H1 (cell line): ENCODE measurements at places on chromosomes 16 and 17. TPM values are rescaled to one million over a fixed set of nuclear protein-coding genes. Genes with fewer than 3 reads are reported as not detected.

ACBD4 gene
- polyA plus RNA-seq, result 7.3 and 14.2 TPM in 2 replicates

KRT39 gene
- polyA plus RNA-seq, result not detected in 2 replicates

KRTAP4-6 gene
- not detected in 2 replicates for polyA plus RNA-seq

SYNGR3 gene
- polyA plus RNA-seq, result 49.9 and 72.3 TPM in 2 replicates

GAS7 gene
- 5.0 and 6.3 TPM in 2 replicates for polyA plus RNA-seq

TM4SF5 gene
- not detected in 2 replicates for polyA plus RNA-seq

TBX6 gene
- 2.2 and 3.6 TPM in 2 replicates for polyA plus RNA-seq

JUP gene
- polyA plus RNA-seq, result 62.8 and 125 TPM in 2 replicates

WNK4 gene
- 0.21 and 0.86 TPM in 2 replicates for polyA plus RNA-seq

PYY gene
- 2.7 and 3.4 TPM in 2 replicates for polyA plus RNA-seq

CNGB1 gene
- not detected in 2 replicates for polyA plus RNA-seq

KRT12 gene
- 0.03 TPM in 1 of 2 replicates, not detected in the other for polyA plus RNA-seq

GPR139 gene
- polyA plus RNA-seq, result 1.9 and 2.2 TPM in 2 replicates

SMTNL2 gene
- 3.6 and 4.6 TPM in 2 replicates for polyA plus RNA-seq

DNAH2 gene
- 0.18 and 0.25 TPM in 2 replicates for polyA plus RNA-seq

MT4 gene
- polyA plus RNA-seq, result not detected in 2 replicates

PLA2G10 gene
- 2.2 and 2.4 TPM in 2 replicates for polyA plus RNA-seq

ATP2A1 gene
- 1.7 and 3.1 TPM in 2 replicates for polyA plus RNA-seq

AMZ2 gene
- 37.7 and 49.5 TPM in 2 replicates for polyA plus RNA-seq

CLDN7 gene
- polyA plus RNA-seq, result 118 and 196 TPM in 2 replicates

OMG gene
- polyA plus RNA-seq, result not detected in 2 replicates

SBK1 gene
- polyA plus RNA-seq, result 18.2 and 34.8 TPM in 2 replicates

CDK3 gene
- polyA plus RNA-seq, result 14.6 and 20.1 TPM in 2 replicates

CCL14 gene
- not detected in 2 replicates for polyA plus RNA-seq

NOTUM gene
- 0.45 and 1.1 TPM in 2 replicates for polyA plus RNA-seq

EARS2 gene
- polyA plus RNA-seq, result 111 and 156 TPM in 2 replicates

CD300LB gene
- not detected in 2 replicates for polyA plus RNA-seq

TCAP gene
- polyA plus RNA-seq, result 0.82 and 1.3 TPM in 2 replicates

CDRT15 gene
- polyA plus RNA-seq, result not detected in 2 replicates
